Stimulated activated CD8-positive, alpha-beta memory T cell treated with anti-CD3 and anti-CD28 coated beads, Interleukin-7, amount 100 ng/mL, for 48 hours (primary cell): ENCODE measurements at places on chromosomes 7 and 10.

- DNase-seq = no peak
Measured at GRCh38 chr10:113263056-113263455, 289.8 kb upstream of the HABP2 start.

GRCh38 chr10:124182088-124182541, 88.7 kb upstream of the CHST15 start:
- DNase-seq = no peak

DNA sequence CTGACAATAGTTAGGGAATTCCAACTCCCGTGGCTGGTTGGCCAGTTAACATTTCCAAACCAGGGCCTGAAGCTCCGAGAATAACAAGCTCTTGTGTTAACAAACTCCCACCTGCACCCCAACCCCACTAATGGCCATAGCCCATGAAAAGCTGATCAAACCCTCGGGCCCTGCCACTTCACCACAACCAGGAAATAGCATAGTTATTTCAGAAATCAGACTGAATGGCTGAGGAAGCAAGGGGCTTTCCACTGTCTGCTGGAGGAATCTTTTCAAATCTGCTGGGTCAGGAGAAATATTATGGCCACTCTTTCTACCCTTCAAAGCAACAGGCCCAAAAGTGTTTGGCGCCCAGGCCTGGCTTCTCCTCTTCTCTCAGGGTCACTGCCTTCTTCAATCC, 145.6 kb downstream of the GLCCI1 start:
- no peak for DNase-seq

GRCh38 chr7:106376026-106376799, 91.4 kb upstream of the NAMPT start:
- no peak for DNase-seq

DNA sequence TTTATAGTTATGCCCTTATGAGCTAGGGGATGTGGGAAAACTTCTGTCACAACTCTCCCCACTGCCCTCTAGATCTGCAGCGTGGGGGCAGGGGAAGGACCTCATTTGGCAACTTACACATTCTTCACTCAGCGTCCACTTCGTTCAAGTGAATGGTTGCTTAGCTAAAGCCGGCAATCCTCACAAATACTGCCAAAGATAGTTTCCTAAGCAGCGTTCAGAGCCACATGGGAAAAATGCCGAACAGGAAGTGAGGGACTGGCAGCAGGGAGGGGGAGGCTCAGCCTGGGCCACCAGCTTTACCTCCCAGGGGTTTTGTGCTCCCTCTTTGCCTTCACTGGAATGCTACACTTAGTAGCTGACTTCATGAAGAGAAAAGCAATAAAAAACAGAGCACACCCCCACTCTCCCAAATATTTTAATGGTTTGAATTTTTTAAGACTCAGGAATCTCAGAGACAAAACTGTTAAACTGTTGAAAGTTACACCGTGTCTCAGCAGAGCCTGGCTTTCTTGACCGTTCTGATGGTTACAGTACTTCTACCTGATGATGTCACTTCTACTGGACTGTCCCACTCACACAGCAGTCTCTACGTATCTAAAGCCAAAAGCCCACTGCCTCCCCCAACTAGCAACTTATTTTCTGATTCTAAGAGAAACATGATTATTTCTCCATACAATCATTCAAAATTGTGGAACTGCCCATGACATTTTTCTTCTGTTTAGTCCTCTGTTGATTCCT, 10.4 kb downstream of the GRM3 start:
- DNase-seq = no peak

DNA sequence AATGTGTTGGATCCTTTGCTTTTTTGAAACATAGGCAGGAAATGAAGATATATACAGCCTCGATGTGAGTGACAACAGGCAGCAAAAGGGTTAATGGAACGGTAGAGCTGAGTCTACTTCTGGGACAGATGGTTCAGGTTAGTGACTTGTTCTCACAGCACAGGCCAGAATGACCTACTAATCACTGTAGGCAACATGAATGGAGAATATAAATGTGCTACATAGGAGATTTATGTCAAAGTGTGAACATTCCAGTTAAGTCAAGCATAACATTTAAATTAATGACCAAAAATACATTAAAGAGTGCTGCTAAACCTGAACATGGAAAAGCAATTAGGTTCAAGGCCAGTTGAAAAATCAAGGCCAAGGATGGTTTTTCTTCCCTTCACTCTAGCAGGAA, 235.2 kb downstream of the POU6F2 start:
- no peak for DNase-seq

DNA sequence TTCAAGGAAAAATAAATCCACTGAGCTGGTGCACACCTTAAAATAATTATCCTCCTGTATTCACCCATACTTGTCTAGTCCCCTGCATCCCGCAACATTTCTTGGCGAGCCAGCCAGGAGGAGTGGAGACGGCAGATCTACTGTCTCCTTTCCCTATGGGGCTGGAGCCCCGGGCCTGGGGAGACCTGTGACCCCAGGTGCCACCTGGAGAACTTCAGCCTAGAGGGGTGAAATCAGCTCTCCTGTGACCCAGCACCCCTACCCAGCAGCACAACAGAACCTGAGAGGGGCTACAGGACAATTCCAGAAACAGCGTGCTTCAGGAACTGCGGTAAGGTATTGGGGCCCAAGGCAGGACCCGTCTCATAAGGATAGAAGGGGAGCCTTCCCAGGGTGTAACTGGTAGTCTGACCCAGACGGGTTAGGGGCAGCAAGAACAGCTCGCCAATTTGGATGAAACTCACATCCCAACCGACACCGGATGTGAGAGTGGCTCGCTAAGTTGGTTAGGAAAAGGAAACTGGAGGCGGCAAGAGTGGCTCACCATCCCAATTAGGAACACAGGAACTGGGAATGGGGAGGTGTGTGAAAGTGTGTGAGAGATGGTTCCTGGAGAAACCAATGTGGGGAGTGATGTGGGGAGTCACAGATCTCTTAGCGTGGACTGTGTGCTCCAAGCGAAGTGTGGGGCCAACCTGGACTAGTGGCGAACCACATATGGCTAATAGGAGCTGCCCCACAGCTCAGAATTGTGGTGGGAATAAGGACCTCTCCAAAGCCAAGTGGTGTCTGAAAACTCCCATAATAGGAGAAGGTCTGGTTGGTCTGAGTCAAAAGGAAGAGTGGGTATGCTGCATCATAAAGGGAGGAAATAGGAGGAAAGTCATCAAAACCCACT, 15.1 kb upstream of the DENND2A start:
- DNase-seq = no peak

DNA sequence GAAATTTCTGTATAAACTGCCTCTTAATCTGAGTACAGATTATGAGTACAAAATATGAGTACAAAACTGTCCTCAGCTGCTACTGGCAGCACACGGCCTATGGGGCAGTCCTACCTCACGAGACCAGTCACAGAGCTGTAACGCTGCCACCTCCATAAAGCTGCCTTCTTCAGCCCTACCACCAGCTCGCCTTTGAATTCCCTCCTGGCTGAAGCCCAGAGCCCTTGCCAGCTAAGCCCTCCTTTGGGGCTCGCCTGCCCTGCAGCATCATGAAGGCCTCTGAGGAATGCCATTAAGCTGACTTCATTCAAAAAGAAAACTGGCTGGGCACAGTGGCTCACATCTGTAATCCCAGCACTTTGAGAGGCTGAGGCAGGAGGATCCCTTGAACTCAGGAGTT, 180.0 kb upstream of the SH2B2 start:
- DNase-seq = no peak

GRCh38 chr7:107206136-107206535, 37.3 kb downstream of the HBP1 start:
- DNase-seq = no peak

DNA sequence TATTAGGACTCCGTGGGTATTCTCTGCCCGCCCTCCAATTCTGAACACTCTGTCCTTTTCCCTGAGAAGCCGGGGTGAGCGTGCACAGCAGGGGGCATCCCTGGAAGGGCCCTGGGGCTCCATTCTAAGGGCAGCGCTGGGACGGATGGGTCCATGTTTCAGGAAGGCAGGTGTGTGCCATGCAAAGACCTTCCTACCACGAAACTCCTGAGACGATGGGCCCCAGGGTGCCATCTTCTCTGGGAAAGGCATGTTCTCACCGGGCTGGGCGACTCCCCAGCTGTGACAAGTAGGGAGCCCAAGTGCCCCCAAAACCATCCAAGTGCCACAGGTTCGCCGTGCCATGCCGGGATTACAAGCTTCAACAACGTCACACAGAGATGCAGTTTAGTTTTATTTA, 256.7 kb downstream of the DNAJB6 start:
- no peak for DNase-seq
